ENCODE measurements at places on chromosomes 7 and 10.

DNA sequence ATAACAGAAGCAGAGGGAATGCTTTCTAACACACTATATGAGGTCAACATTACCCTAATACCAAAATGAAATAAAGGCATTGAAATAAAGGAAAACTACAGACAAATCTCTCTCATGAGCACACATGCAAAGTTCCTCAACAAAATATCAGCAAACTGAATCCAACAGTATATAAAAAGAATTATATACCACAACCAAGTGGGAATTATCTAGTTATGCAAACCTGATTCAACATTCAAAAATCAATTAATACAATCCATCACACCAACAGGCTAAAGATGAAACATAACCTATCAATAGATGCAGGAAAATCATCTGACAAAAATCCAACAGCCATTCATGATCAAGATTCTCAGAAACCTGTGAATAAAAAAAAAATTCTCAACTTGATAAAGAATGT is 34.5 kb downstream of the LMBR1 start:
- DNase-seq, result no peak

- no peak for DNase-seq
Measured at GRCh38 chr7:116899308-116899707, 36.9 kb downstream of the CAPZA2 start.

DNA sequence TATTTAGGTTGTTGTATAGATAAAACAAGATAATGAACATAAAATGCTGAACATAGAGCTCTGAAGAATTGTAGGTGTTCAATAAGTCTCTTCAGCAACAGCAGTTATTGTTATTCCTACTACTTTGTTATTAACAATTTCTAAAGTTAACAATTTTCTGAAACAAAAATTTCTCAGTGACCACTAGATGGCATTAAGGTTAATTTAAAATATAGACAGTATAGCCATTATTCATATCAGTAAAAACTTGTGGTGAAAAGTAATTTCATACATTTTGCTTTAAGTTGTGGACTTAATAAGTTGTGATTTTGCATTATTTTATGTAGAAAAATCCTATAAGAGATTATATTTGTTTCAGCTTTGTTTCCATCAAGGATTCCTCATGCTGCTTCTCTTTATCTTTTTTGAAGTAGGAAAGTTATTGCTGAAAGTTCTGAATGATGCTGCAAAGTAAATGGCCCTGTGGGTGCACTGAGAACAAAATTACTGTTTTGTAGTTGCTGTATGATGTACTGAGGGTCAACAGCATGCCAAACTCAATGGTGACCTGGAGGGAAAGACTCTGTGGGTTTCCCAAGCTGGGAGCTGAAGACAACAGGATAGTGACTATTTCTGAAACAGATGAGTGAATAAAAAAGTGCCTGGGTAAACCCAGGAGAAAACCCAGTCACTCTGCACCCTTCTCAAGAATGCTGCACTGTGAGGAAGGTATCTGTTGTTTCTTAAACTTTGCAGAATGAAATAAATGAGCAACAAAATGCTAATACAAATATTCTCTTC is 253.6 kb downstream of the KIF20B start:
- DNase-seq, result no peak

GRCh38 chr7:156654511-156655234 is 14.1 kb downstream of the RNF32 start:
- no peak for DNase-seq

GRCh38 chr7:81624650-81625631 is 144.9 kb downstream of the HGF start:
- no peak for DNase-seq

- no peak for DNase-seq
Measured at GRCh38 chr10:123635131-123635530, 31.0 kb upstream of the GPR26 start.

DNA sequence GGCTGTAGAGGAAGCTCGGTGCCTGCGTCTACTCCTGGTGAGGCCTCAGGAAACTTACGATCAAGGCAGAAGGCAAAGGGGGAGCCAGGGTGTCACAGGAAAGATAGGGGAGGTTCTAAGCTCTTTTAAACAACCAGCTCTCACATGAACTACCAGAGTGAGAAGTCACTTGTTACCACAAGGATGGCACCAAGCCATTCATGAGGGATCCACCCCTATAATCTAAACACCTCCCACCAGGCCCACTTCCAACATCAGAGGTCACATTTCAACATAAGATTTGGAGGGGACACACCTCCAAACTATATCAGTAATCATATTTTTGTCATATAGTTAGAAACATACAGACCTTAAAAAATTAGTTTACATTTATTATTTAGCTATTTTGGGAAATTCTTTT is 9.4 kb downstream of the NOC3L start:
- no peak for DNase-seq

DNA sequence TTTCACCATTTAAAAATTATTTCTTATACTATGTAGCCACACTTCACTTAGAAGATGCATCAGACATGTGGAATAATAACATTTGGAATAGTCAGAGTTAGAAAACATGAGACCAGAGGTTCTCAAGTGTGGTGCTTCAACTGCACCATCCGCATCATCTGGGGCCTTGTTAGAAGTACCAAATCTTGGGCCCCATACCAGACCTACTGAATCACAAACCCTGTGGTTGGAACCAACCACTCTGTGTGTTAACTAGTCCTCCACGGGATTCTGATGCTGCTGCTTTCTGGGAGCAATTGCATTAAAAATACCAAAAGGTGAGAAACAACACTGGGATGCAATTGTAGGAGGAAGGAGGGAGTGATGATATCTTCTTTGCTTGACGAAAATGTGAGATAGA is 125.2 kb downstream of the GNAT3 start:
- no peak for DNase-seq

GRCh38 chr10:70692043-70692603 is 19.8 kb downstream of the ADAMTS14 start:
- DNase-seq, result no peak

DNA sequence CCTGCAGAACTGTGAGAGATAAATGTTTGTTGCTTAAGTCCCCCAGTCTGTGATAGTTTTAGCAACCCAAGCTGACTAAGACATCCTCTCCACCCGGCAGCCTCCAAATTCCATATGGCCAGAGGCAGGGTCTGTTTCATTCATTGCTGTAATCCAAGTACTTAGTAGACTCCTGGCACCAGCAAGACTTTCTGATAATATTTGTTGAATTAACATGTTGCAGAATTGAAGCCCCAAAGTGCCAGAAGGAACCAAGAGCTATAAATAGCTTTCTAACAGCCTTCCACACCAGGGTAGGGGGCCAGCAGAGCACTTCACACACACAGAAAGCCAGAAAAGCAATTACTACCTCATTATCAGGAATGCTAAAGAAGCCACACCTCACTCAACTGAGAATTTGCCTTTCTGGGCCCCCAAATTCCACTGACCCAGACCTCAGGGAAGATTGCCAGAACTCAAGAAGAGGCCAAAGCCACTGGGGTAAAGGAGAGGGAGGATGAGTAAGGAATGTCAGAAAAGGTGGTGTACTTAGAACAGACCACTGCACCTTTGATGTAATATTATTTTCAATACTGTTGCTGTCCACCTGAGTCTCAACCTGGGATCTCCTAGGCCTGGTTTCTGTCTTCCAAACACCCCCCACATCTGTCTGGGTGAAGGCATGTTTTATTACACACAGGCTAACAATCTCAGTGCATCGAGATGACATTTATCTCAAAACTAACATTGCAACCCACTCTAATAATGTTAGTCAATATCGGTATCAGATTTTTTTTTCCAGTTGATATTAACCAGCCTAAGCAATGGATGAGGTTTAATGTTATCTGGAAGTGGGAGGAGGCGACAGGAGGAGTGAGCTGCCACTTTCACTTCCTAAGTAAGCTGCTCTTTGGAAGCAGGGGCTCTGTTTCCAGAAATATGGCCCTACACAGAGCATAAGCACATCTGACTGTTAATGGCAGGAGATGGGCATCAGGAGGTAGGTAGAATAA is 5.5 kb downstream of the NOD1 start:
- DNase-seq, result no peak

- DNase-seq, result no peak
Measured at GRCh38 chr10:70317943-70318318, 34.1 kb upstream of the NPFFR1 start.

GRCh38 chr10:17476073-17476472 is 21.7 kb upstream of the ST8SIA6 start:
- DNase-seq, result no peak

DNA sequence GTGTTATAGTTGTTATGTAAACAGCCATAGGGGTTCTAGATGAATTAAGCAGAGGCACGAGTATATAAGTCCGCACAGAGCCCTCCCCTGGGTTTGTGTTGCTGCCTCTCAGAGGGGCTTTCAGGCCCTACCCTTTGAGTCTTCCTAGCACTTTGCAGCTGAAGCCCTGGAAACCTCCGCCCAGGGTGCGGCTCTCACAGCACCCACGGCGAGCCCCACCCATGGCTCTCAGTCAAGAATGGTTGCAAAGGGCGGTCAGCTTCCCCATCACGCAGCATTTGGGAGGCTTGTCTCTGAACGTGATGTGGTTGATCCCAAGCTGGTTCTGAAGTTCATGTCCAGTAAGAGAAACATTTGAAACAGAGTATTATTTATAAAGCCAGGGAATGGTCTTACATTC is 18.8 kb upstream of the INSIG1 start:
- no peak for DNase-seq

DNA sequence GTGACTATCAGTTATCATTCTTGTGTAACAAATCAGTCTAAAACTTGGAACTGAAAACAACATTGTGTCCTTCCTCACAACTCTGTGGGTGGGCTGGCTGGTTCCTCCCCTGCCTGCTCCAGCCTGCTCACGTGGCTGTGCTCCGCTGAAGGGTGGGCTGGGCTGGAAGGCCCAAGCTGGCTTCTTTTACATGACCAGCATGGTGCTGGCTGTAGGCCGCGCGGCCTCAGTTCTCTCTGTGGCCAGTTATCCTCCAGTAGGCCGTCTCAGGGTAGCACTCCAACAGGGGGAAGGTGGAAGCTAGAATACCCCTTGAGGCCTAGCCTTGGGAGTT is 11.3 kb downstream of the ADAMTS14 start:
- DNase-seq, result no peak

GRCh38 chr7:132451161-132451560 is 125.1 kb downstream of the PLXNA4 start:
- DNase-seq, result no peak

DNA sequence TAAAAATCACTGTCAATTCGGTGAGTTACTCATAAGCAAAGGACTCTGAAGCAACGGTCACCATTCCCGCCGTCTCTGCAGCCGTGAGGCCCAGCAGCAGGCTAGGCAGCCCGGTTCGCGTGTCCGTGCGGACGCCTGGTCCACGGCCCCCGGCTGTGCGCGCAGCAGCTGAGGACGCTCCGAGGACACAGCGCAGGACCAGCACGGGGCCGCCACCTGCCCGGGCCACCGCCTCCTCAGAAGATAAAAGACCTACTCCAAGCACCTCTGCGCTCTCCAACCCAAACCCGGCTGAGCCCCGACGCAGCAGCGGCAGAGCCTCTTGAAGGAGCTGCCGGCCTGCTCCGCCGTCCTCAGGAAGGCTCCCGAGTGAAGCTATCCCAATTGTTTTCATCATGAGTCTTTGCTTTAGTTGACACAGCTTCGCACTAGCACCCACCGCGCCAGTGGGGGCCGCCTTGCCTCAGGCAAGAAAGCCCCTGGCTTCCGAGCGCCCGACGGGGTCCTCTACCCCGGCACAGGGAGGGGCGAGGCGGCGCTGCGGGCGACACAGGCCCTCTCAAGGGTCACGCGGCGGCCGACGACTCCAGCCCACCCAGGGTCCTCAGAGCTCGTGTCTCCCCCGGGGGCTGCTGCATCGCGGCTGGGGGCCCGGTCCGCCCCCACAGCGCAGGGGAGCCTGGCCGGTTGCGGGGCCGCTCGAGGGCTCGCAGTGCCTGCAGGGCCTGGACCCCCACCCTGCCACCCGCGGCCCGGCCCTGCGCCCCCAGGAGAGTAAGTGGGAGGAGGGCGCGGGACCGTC is 16.9 kb upstream of the GPR146 start:
- peak; percentile 66 for DNase-seq

DNA sequence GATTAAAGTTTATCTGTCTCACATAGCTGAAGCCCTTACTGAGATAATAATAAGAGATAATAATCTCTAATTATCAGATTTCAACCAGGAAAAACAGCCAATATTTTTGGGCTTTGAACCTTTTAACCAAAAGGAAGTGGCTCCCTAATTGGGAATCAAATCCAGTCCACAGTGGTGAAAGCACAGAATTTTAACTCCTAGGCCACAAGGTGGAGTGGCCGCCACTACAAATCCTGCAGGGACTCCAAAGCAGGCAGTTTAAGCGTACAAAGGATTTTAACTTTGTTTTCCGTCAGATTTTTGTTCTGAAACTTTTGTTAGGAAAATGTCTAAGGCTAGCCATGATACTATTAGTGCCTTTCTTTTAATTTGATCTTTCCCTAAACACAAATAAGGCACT is 99.6 kb upstream of the CCNY start:
- DNase-seq, result no peak

- DNase-seq, result no peak
Measured at GRCh38 chr7:105776986-105777910, 99.2 kb downstream of the ATXN7L1 start.
